ENCODE measurements at places on chromosomes 4 and X.

- peak; percentile 59 for DNase-seq
Observed at GRCh38 chrX:149962859-149963757, 24.8 kb upstream of the EOLA2 start.

DNA sequence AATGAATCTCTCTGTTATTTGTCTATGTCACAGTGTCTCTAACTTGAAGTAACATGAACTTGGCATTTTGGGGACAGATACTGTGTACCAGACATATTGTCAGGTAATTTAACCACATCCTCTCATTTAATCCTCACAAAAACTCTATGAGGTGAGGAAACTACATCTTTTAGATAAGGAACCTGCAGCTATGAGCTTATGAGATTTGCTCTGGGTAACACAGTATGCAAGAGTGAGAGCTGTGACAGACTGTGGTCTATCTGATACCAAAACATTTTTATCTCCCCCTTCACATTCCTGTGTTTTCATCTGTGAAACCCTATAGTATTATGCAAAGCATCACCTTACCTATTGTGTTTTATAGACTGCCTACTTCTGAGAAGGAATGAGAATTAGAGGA, 58.4 kb upstream of the HS3ST1 start:
- no peak for DNase-seq

- no peak for DNase-seq
Observed at GRCh38 chrX:1464041-1464970, 11.6 kb upstream of the ASMTL start.

- DNase-seq = no peak
Observed at GRCh38 chr4:114945616-114946015, 167.8 kb downstream of the NDST4 start.

GRCh38 chr4:16706251-16706650, 192.2 kb downstream of the LDB2 start:
- DNase-seq = no peak
